Motor neuron (in vitro differentiated cells): ENCODE measurements at places on chromosomes 3 and 15.
A peak's percentile ranks its signal among the peaks of the same experiment; 100 is the strongest.

- no peak for ATAC-seq
These were observed 243.3 kb upstream of the CCDC54 start for GRCh38 chr3:107133891-107134290.

GRCh38 chr3:24288496-24289236, 206.0 kb downstream of the THRB start:
- ATAC-seq = no peak

DNA sequence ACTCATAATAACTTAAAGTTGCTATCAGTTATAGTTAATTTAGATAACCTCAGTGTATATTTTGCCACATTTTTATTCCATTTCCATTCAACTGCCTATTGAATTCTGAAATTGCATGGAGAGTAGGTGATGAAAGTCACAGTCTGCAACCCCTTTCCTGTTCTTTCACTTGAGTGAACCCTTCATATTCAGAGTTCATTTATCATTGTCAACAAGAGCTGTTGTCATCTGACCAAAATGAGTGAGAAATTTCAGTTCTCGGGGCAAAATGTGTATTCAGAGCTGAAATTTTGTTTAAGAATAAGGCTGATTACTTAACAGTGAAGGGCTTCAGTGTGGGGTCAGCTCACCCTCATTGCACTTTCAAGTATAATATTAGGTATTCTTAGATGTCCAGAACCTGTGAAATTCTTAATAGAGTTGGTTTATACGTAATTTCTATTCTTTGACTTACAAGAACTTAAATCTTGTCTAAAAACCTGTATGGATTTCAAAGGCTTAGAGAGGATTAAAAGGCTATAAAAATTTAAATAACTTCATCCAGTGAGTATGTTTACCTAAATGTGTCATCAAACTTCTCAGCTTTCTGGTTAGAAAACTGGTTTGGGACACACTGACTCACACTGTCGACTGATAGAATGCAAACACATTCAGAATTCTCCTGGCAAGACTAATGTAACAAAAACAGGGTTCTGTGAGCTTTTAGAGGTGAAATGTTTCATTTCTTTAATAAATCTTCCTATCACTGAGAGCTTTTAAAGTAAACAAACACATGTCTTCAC, 92.2 kb downstream of the CMSS1 start:
- ATAC-seq = peak; percentile 95

GRCh38 chr15:63596676-63597037, 530 bp upstream of the FBXL22 start:
- no peak for ATAC-seq

- ATAC-seq = peak; percentile 96
These were observed 27.0 kb upstream of the PRR23E start for GRCh38 chr3:127165694-127166485.

GRCh38 chr3:119664850-119665379, 4.5 kb upstream of the POPDC2 start:
- ATAC-seq = no peak

GRCh38 chr15:51132384-51133139, 37.9 kb upstream of the TNFAIP8L3 start:
- no peak for ATAC-seq
